ENCODE measurements at places on chromosomes 4 and X.

- no peak for DNase-seq
Measured at GRCh38 chr4:147741190-147741788, 9.4 kb downstream of the ARHGAP10 start.

- DNase-seq, result no peak
Measured at GRCh38 chr4:142961866-142962265, 115.8 kb upstream of the INPP4B start.

- DNase-seq, result peak; percentile 24
Measured at GRCh38 chr4:78343682-78344081, 207.9 kb upstream of the ANXA3 start.

DNA sequence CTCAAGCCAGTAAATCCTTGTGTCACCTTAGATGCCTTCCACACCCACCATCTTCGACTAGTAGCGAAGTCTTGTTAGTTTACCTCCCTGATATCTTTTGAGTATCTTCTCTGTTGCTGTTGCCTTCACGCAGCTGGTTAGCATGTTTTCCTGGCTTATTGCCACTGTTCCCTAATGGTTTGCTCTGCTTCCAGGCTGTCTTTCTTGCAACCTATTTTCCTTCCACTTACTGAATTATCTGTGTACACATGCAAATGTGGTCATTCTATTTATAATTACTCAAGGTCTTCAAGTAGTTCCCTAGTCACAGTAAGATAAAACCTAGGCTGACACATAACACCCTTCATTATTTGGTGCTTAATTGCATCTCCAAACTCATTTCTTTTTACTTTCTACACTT lies 89.5 kb downstream of the UGT8 start:
- no peak for DNase-seq

- DNase-seq, result no peak
Measured at GRCh38 chr4:150119492-150119891, 41.2 kb downstream of the DCLK2 start.

- DNase-seq, result no peak
Measured at GRCh38 chr4:13762130-13762529, 134.6 kb upstream of the BOD1L1 start.

DNA sequence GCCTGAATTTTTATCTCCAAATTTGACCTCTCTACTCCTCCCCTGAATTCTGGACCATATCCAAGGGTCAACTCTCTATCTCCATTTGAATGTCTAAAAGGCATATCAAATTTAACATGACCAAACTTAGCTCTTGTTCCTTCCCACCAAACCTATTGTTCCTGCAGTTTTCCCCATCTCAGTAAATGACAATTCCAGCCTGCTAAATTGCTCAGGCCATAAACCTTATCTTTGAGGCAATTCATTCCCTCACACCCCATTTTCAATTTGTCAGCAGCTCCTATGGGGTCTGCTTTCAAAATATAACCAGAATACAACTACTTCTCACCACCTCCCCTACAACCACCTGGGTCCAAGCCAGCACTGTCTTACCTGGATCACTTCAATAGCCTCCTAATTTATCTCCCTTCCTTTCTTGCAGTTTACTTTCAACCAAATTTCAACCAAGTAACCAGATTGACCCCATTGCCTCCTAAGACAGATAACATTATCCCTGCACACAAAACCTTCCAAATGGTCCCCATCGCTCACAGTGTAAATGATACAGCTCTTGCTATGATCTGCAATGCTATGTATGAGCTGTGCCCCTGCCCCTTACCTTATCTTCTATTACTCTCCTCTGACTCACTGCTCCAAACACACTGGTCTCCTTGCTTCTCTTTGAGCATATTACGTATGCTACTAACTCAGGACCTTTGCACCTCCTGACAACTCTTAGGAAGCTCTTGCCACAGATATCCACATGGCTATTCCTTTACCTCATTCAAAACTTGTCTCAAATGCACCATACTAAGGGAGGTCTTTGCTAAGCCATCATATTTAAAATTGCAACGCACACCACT lies 66.0 kb downstream of the CAMK2D start:
- DNase-seq, result no peak

DNA sequence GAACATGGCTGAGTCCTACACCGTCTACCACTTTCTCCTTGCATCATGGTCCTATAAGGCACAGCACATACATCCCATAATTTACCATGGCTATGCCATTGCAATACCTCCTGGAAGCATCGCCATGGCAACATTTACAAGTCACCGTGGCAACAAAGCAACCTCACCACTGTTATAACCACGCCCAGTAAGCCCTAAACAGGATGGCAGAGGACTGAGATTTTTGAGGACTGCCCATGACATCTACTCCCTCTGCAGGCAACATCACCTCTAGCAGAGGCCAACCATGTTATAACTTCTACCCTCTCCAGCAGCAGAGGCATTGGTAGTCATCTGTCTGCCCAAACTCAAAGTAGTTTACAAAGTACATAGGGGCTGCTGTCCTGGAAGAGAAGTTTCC lies 29.7 kb downstream of the BCOR start:
- DNase-seq, result no peak

GRCh38 chr4:28010577-28011240 lies 1150.1 kb downstream of the STIM2 start:
- DNase-seq, result peak; percentile 20

GRCh38 chrX:19879735-19880378 lies 7.5 kb downstream of the SH3KBP1 start:
- no peak for DNase-seq

DNA sequence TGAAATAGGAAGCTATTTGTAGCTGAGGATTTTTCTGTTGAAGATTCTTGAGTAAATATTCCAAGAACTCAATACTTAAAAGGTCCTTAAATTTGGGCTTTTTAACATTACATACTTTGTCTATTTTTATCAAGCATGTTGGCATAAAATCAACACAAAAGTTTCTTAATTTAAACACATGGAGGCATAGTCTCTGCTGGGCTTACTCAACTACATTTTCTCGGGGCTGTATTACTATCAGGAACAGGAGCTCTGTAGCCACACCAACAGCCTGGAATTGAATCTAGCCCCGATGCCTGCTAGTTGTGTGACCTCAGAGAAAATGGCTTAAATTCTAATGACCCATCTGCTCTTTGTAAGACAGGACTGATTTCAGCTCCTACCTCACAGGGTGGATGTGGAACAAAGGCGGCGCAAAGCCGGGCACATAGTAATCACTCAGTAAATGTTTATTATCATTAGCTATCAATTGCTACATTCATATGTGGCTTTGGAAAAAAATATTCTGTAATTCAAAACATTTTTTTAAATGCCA lies 207.0 kb downstream of the NSUN7 start:
- DNase-seq, result no peak

DNA sequence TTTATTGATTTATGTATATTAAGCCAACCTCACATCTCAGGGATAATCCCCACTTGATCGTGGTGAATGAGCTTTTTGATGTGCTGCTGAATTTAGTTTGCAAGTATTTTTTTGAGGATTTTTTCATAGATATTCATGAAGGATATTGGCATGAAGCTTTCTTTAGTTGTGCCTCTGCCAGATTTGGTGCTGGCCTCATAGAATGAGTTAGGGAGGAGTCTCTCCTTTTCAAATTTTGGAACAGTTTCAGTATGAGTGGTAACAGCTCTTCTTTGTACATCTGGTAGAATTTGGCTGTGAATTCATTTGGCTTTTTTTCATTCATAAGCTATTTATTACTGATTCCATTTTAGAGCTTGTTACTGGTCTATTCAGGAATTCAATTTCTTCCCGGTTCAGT lies 197.2 kb upstream of the NDST4 start:
- DNase-seq, result no peak

- DNase-seq, result no peak
Measured at GRCh38 chr4:145907812-145908211, 30.8 kb downstream of the ZNF827 start.

DNA sequence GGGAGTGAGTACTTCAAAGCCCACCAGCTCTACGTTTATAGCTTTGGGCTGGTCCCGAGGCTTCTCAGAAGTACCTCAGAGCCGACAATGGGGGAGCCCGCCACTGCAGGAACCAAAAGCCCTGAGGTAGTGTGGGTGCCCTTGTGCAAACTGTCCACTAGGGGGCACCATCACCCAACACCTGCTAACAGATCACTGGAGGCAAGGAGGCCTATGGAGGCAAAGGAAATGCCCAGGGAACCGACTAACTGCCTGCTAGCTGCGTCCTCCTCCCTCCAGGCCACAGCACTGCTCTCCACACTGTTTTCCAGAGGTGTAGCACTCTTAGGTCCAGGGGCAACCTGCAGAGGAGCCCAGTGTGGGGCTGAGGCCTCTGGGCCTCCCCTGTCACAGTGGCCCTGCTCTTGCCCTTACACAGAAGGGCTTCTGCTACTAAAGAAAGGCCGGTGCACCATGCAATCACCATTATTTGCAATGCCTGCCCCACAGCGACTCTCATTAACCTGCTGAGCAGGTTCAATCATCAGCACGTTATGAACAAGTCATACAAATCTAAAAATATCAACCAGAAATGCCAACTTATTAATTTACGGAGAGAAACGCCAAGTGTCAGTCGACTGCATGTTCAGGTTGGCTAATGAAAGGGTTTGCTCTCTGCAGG lies 159.1 kb downstream of the NSUN7 start:
- peak; percentile 85 for DNase-seq

GRCh38 chr4:28402751-28403150 lies 1542.1 kb downstream of the STIM2 start:
- no peak for DNase-seq

GRCh38 chr4:17447675-17448298 lies 64.1 kb downstream of the QDPR start:
- DNase-seq, result peak; percentile 68

GRCh38 chrX:30931920-30932319 lies 42.9 kb upstream of the TAB3 start:
- no peak for DNase-seq

- DNase-seq, result no peak
Measured at GRCh38 chr4:89119166-89119565, 7.8 kb downstream of the TIGD2 start.

DNA sequence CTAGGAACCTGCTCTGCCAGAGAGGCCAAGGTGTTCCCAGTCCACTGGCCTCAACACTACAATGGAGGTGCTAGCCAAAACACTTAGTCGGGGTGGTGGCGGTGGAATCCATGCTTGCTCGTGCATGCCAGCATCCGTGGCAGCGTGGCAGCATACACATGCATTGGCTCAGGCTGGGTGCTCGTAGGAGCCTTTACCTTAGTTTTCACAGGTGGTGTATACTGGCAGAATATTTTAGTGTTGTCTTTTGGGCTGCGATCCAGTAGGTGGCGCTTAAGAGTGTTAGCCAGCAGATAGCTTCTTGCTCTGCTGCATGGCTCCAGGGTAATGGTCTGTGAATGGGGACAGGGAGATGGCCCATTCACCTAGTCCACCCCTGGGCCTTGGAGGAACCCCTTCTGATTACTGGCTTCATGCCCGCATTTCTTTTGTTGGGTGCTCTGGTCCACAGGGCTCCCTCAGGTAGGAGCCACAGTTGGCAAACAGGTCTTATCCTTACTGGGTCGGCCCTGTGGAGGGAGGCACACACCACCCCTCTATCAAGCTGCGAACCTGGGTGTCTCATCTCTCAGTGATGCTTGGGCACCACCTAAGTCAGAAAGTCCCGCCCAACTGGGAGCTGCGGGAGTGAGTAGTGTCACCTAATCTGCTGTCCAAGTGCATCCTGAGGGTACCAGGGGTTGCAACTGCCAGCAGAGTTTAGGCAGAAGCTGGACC lies 40.0 kb downstream of the RIPPLY1 start:
- DNase-seq, result peak; percentile 23

GRCh38 chrX:68433981-68434299 lies 645 bp upstream of the OPHN1 start:
- DNase-seq, result no peak

- no peak for DNase-seq
Measured at GRCh38 chr4:82718162-82718940, 80.2 kb downstream of the SCD5 start.

- no peak for DNase-seq
Measured at GRCh38 chrX:20217906-20218305, 48.8 kb downstream of the RPS6KA3 start.
